ENCODE measurements at places on chromosomes 5 and 9. TPM values are rescaled to one million over a fixed set of nuclear protein-coding genes. Genes with fewer than 3 reads are reported as not detected.

Gene IL5
- total RNA-seq: 1.3 TPM

Gene FBXL17
- 14.5 TPM for total RNA-seq

Gene ZDHHC12
- 53.7 TPM for total RNA-seq

Gene FRMD3
- 0.46 TPM for total RNA-seq

Gene DPM2
- 44.2 TPM for total RNA-seq

DNA sequence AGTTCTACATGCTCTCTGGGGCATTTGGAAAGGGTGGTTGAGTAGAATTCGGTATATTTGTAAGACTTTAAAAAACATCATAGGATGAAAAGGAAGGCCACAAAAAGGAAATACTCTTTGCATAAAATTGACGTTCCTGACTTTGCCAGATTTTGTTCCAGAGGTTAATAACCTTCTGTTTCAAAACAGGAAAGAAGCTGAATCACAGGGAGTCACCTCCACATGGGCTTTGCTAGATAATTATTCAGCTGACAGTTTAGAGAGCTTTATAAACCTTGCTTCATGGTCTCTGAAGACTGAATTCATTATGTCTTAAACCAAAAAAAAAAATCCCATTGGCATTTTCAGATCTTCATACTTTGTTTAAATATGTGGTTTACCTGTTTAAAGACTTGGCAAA is 203.7 kb downstream of the SEMA6A start:
- no peak for DNase-seq

DNA sequence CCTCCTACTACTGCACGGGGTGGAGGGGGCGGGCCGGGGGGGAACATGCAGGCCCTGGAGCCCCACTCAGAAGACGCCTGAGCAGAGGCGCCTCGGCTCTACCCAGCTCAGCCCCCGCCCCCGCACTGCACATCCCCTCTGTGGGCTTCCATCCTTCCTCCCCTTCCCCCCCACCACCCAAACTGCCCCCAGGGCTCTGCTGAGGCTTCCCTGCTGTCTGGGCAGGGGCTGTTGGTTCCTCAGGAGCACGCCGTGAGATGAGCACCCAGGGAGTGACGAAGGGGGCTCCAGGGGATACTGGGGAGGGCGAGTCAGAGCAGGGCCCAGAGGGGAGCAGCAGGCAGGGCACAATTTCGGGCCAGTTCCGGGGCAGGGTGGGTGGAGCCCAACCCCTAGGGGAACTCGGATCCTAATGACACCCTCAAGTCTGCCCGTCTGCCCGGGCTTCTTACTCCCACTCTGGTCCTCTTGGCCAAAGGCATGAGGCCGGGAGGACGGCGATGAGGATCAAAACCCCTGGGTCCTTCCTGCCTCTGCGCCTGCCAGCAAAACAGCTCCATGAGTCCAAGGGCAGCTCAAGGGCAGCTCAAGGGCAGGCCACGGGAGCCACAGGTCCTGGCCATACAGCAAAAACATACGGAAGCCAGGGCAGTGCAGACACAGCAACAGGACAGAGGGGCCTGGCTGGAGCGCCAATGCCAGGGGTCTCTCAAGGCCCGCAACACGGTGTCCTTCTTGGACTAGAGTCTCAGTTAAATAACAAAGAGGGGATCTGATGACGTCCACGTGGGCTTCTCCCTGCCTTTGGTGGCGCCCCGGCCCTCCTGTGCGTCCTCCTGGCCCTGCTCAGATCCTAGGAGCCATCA is 200.9 kb downstream of the AUH start:
- DNase-seq: no peak

- DNase-seq: no peak
These were observed 189.3 kb downstream of the CDK5RAP2 start for GRCh38 chr9:120390637-120391190.

GRCh38 chr5:14591548-14591947 is 10.0 kb downstream of the OTULINL start:
- no peak for DNase-seq

DNA sequence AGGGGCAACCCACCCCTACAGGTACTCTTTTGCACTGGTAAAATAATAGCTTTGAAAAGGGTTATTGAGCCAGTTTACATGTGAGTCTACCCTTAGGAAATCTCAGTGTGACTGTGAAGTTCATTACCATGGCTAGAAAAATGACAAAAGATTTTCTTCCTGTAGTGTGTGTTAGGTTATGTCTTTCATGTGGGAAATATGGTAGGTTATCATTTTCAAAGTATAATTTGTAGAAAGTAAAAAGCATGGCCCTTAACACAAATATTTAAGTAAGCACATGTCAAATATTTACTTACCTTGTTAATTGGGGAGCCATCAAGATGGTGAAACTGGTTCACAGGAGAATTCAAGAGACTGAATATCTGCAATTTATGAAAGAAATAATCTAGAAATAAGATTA is 37.3 kb upstream of the PLPP1 start:
- DNase-seq: no peak

GRCh38 chr5:33507426-33507825 is 66.7 kb downstream of the TARS1 start:
- DNase-seq: no peak

DNA sequence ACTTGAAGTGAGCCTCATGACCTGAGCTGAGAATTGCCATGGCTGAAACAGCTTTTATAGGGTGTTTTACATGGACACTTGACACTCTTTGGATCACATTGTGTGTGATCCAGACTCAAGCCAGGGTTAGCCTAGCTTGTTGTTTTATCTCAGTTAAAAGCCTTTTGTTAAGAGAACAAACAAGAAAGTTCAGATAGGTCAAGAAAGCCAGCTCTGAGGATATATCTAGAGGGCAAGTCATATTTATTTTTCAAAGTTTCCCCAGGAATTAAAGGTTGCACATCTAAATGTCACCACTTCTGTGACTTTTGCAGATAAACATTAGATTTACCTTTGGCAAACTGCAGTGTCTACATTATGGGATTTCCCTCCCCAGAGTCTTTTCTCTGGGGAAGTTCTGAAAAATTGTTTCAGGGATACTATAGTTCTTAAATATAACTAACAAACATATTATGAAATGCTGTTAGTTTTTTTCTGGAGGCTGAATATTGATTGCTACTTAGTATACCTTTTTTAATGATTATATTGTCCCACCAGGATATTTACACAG is 134.5 kb downstream of the C9orf152 start:
- no peak for DNase-seq
